Aorta (tissue), 5 donors: ENCODE measurements at places on chromosomes 11 and 22. TPM values are rescaled to one million over a fixed set of nuclear protein-coding genes. Genes with fewer than 3 reads are reported as not detected.

APOBEC3G gene
- total RNA-seq: 9.5 TPM

DNA sequence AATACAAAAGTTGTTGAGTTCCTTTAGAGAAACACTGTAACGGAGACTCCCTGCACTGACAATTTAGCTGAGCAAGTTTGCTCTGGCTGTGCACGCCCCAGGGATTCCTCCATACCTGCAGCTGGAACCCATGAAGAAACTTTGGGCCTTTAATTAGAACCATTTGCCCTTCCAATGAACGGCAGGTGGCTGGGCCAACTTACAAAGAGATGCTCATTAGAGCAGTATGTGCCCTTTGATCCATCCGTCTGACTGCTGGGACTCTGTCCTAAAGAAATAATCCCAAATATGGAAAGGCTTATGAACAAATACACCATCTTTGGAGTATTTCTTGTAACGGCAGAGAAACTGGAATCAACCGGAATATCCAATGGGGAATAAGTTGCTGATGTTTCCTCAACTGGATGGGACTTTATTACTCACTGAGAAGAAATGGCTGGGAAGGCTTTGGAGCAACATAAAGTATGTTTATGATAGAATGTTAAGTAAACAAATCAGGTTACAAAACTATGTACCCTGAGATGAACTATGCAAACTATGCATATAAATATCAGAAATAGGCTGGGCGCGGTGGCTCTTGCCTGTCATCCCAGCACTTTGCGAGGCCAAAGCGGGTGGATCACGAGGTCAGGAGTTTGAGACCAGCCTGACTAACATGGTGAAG is 24.4 kb upstream of the FBLN1 start:
- DNase-seq: no peak

- no peak for DNase-seq
Observed at GRCh38 chr11:64208086-64208795, 1.7 kb downstream of the FERMT3 start.

TTLL8 gene
- total RNA-seq: not detected

MYOD1 gene
- total RNA-seq: not detected

- no peak for DNase-seq
Observed at GRCh38 chr11:115848080-115848479, 343.9 kb upstream of the CADM1 start.

- DNase-seq: peak; percentile 82
Observed at GRCh38 chr11:12137938-12138731, 27.7 kb downstream of the MICAL2 start.

TMEM132A gene
- total RNA-seq: 8.9 TPM

GRCh38 chr22:23080613-23081290 is 10.4 kb downstream of the GNAZ start:
- DNase-seq: no peak

PNPLA2 gene
- 116 TPM for total RNA-seq

- no peak for DNase-seq
Observed at GRCh38 chr11:13972944-13973343, 10.4 kb downstream of the SPON1 start.

PTPRCAP gene
- 2.9 TPM for total RNA-seq

DNA sequence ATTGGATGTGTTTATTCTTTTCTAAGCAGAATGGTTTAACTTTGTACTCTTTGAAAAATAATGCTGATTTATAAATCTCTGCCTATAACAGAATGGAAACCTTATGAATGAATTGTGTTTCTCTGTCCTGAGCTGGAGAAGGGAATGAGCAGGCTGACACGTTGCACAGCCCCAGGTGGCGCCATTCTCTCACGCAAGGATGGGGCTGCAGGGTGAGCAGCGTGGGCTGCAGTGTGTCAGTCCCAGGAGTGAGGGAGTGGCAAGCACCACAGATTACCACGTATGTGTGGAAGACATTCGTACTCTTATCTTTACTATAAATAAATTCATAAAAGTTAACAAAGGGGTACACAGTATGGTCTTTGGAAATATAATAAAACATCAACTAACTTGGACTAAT is 33.4 kb downstream of the FDX1 start:
- DNase-seq: peak; percentile 80

DCDC1 gene
- 0.52 TPM for total RNA-seq

- DNase-seq: no peak
Observed at GRCh38 chr11:35953081-35953760, 9.4 kb downstream of the LDLRAD3 start.

DNA sequence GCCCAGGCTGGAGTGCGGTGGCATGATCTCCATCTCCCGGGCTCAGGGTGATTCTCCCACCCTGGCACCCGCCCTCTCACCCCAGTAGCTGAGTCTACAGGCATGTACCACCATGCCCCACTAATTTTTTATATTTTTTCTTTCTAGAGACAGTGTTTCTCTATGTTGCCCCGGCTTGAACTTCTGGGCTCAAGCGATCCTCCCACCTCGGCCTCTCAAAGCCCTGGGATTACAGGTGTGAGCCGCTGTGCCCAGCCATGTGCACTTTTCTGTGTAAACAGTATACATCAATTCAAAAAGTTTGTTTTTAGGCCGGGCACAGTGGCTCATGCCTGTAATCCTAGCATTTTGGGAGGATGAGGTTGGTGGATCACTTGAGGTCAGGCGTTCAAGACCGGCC is 14.7 kb downstream of the GRIK4 start:
- DNase-seq: no peak

TNNT3 gene
- total RNA-seq: 54.3 TPM

DNA sequence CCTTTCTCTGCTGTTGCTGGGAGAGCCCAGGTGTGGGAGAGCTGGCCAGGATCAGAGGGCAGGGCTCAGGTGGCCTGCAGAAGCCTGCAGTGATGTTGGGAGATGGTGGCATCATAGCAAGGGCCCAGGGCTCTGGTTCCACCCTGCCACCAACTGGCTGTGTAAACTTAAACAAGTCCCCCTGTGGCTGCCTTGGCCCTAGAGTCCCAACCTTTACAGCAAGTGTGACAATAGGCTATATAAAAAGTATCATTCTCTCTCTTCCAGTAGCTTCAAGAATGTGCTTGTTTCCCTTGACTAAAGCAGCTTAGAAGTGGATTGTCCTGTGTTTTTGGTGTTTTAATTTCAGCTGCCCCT is 201.8 kb upstream of the E2F8 start:
- DNase-seq: no peak

DNA sequence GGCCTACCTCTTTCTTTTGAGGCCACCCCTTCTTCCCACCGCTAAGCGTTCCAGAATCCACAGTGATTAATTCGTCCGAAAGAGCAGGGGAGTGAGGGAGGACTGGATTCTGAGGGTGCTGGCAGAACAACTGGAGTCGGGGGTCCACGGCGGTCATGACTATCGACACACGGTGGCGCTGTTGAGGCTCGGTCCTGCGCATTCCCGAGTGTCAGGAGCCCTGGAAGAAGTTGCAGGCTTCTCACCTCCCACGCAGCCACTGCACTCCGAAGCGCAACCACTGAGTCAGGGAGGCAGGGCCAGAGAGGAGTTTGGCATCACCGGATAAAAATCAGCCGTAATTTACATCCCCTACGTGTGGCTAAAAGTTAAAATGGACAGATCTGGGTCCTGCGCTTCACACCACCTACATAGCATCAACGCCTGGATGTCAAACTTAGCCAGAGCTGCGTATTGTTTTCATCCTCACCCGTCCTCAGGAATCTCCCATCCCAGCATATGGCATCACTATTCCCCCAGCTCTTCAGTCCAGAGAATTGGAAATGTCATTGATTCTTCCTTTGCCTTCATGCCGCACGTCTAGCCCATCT is 10.7 kb upstream of the CTSF start:
- DNase-seq: peak; percentile 96

DNA sequence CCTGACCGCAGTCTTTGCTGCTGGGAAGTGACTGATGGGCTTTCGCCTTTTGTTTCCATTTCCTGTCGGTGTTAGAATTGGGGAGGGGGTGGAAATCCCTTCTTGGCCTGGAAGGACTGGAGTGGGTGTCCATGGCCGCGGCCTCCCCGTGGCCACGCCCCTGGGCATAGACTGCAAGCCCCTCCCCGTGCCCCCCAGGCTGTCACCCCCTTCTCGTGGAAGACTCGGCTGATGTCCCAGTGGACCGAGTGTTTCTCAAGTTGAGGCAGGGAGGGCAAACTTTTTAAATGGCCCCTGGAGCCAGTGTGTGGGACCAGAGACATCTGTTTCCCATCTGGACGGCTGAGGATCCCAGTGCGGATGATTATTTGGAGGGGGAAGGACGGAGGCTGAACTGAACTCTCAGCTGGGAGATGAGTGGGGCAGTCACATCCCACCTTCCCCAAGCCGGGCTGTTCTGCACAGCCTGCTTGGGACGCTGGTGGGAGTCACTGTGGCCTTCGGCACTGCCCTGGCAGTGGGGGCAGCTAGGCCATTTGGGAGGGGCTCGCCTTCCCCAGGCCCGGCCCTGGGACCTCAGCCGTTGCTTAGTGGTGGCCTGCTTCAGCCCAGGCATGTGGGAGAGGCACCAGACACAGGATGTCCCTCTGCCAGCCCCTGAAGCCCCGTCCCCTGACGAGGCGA is 1.6 kb downstream of the CD81 start:
- DNase-seq: peak; percentile 58

DNA sequence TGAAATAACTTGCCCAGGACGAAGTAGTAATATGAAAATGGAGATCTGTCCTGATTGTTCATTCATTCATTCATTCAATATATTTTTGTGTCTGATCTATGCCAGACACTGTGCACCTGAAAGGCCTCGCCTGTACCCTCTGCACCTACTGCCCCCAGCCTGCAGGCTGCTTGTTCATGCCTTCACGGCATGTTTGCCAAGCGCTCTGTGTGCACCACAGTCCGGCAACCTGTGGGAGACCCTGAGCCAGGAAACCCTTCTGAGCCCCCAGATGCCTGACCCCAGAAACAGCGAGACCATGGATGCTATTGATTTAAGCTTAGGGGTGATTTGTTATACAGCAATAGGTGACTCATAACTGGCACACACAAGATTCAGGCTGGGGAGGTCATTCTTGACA is 47.0 kb downstream of the RTL6 start:
- no peak for DNase-seq

GRCh38 chr11:30282289-30282631 is 40.6 kb upstream of the ARL14EP start:
- DNase-seq: no peak

DNA sequence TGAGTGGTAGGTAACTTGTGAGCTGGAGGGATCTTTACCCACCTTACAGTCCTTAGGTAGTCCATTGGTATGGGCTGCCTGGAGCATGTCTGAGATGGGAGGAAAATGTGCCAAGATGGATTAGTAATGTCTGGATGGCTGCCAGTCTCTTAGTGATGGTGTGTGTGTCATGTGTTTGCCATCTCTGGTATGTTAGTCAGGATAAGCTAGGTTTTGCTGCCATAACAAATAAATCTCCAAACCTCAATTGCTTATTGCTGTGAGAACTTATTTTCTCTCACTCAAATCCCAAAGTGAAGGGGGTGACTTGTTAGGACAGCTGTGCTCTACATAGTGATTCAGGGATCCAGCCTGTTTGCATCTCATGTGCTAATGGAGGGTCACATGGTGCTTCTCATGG is 40.9 kb upstream of the MYEOV start:
- DNase-seq: no peak

PNPLA3 gene
- not detected for total RNA-seq

- peak; percentile 78 for DNase-seq
Observed at GRCh38 chr11:62439785-62440602, 21.2 kb downstream of the SCGB1A1 start.

- DNase-seq: no peak
Observed at GRCh38 chr11:61486011-61486620, 22.4 kb upstream of the LRRC10B start.

GPR83 gene
- total RNA-seq: not detected

- DNase-seq: no peak
Observed at GRCh38 chr11:57444362-57445121, 15.8 kb upstream of the RTN4RL2 start.

DNA sequence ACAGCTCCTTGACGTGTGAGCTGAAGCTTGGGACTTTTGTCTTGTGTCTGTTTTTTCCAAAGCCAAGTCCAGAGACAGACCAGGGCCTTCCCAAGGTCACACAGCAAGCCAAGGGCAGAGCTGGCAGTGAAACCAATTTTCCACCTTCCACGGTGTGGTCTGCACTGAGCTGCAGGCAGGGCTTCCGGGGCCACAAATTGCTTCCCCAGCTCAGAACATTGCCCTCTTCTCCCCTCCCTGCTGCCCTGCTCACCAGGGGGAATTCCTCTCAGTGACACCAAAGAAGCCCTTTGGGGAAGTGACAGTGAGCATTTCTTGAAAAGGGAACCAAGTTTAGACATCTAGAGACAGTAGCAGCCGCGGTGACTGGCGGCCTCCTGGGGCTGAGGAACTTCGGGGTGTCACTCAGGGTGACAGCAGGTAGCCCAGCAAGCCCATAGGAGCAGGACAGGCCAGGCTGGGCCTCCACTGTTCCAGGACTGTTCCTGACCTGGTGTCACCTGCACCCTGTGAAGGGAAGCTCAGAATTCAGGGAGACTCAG is 9.2 kb downstream of the FXYD2 start:
- peak; percentile 75 for DNase-seq

FUT4 gene
- total RNA-seq: 9.7 TPM
